ENCODE measurements at places on chromosomes 3 and 15. TPM values are rescaled to one million over a fixed set of nuclear protein-coding genes. Genes with fewer than 3 reads are reported as not detected.

Gene THBS1
- 0.02 TPM for polyA plus RNA-seq

- H3K27ac ChIP-seq, result peak overlapping the region; percentile 30
- H3K4me1 ChIP-seq, result no peaks in the 10 kb centered on the region
- H3K36me3 ChIP-seq, result no peaks in the 10 kb centered on the region
- H3K27me3 ChIP-seq, result peaks cover 59% of the 10 kb centered on the region
- H3K4me3 ChIP-seq, result no peak overlapping the region
- no peak for DNase-seq
Measured at GRCh38 chr3:49867400-49867799, 2.3 kb downstream of the CAMKV start.

DNA sequence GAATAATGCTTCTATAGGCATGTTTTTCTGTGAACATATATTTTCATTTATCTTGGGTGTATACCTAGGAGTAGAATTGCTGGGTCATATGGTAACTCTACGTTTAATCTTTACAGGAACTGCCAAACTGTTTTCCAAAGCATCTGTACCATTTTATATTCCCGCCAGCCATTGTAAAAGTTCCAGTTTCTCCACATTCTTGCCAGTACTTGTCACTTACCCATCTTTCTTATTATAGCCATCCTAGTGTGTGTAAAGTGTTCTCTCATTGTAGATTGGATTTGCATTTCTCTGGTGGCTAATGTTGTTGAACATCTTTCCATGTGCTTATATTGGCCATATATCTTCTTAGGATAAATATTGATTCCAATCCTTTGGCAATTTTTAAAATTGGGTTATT is 31.2 kb upstream of the CFAP20DC start:
- H3K27me3 ChIP-seq, result peaks cover 13% of the 10 kb centered on the region
- H3K27ac ChIP-seq, result no peak overlapping the region
- H3K4me1 ChIP-seq, result no peaks in the 10 kb centered on the region
- no peak overlapping the region for H3K4me3 ChIP-seq
- peaks cover 6% of the 10 kb centered on the region for H3K36me3 ChIP-seq

GRCh38 chr3:119600732-119601131 is 3.0 kb downstream of the PLA1A start:
- no peak overlapping the region for H3K27ac ChIP-seq
- DNase-seq, result no peak
- no peaks in the 10 kb centered on the region for H3K27me3 ChIP-seq
- H3K4me1 ChIP-seq, result no peaks in the 10 kb centered on the region
- no peak overlapping the region for H3K4me3 ChIP-seq
- no peaks in the 10 kb centered on the region for H3K36me3 ChIP-seq

GRCh38 chr15:65981837-65982626 is 112.7 kb downstream of the RAB11A start:
- peaks cover 10% of the 10 kb centered on the region for H3K4me1 ChIP-seq
- peak overlapping the region; percentile 85 for H3K4me3 ChIP-seq
- no peaks in the 10 kb centered on the region for H3K36me3 ChIP-seq
- DNase-seq, result peak; percentile 68
